ENCODE measurements at places on chromosomes 12 and 14.

DNA sequence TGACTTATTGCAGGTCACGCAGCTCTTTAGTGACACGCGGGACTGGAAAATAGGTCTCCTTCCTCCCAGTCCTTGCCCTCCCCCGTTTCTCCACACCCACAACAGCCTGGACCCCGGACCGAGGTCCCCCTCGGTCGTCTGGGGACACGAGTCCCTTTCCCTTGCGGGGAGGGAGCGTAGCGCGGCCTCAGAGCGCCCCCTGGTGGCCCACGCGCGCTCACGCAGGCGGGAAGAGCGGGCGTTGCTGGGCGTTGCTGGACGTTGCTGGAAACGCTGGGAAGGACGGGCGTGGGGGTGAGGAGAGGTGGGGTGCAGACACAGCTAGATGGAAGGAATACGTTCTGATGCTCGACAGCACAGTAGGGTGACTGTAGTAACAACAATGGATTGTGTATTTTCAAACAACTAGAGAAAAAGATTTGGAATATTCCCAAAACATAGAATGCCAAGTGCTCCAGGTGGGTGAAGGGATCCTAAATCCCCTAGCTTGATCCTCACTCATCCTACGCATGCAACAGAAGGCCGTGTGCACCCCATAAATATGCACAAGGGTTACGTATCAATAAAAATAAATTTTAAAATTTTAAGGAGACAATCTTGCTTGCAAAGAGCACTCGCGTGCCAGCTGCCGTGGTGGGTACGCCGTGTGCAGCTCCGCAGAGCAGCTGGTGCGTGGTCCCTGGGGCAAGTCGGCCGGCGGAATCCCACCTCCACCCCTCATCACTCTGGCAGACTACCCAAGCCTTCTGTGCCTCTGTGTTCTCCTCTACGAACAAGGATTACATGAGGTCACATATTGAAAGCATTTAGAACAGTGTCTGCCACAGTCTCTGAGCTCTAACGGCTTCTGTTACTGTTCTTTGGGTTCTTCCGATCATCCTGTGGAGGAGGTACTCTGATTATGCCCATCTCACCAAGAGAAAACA lies 87.4 kb downstream of the B4GALNT3 start:
- peak; percentile 48 for DNase-seq

- no peak for DNase-seq
Observed at GRCh38 chr12:30500532-30500931, 195.1 kb downstream of the IPO8 start.

DNA sequence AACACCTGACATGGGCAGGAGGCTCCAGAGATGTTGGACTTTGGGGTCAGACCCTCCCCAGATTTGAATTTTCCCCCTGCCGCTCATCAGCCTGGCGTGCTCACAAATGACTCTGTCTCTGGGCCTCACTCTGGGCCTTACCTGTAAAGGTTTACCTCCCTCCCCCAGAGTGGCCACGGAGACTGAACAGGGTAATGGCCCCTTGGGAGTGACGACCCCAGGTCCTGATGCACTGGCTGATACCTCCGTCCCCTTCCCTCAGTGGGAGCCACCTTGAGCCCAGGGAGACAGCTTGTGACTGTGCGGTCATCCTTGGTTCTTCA lies 7.0 kb downstream of the SLC25A29 start:
- DNase-seq = no peak

- no peak for DNase-seq
Observed at GRCh38 chr14:25069879-25070278, 19.9 kb upstream of the STXBP6 start.

DNA sequence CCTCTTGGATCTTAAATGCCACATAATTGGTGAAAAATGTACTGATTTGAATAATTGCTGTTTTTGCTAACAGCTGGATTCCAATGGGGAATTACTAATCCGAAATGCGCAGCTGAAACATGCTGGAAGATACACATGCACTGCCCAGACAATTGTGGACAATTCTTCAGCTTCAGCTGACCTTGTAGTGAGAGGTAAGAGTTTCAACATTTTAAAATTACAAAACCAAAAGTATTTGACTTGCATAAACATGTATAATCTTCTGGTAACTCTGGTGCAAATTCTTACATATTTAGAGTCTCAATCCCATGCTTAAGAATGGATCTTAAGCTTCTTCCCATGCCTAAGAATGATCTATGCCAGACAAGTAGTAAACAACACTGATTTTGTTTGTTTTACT lies 229.1 kb upstream of the PDZRN4 start:
- DNase-seq = no peak

DNA sequence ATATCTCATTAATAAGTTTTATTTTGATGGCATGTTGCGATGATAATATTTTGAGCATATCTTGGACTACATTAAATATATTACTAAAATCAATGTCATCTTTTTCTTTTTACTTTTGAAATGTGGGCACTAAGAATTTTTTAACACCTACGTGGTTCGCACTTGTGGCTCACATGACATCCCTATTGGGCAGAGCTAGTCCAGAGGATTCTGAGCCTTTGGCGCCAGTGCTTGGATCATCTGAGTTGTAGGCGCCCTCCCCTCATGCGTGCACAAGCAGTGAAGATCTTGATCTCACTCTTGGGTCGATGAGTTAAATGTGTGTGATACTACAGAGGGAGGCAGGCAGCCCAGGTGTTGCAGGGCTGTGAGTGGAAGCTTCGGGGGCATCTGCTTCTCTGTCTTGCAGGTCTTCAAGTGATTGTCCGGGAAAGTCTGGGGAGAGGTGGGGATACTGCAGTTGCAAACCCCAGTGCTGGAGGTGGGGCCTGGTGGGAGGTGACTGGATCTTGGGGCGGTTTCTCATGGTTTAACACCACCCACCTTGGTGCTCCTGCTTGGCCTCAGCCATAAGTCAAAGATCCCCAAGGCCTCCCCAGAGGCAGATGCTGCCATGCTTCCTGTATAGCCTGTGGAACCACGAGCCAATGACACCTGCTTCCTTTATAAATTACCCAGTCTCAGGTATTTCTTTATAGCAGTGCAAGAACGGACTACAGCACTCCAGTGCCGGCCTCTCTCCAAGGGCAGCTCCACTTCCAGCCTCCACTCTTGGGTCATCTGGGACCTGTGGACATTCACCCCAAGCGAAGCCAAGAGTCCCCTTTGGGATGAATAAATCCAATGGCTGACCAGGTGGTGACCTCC lies 46.1 kb upstream of the PPP2R5C start:
- no peak for DNase-seq

DNA sequence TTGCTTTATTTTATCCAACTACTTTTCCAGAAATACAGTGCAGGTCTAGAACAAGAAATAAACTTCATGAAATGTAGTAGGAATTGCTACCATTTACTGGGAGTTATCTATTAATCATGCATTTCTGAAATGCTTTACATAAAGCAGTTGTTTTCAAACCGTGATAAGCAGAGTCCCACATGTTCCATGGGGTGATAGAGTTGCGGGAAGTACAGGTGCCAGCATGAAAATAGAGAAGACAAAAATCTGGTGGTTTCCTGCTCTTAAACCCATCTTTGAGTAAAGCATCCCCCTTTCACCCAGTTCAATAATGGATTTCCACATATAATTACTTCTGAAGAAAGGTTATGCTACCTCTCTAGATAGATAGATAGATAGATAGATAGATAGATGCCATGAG lies 123.7 kb upstream of the PDZRN4 start:
- no peak for DNase-seq

DNA sequence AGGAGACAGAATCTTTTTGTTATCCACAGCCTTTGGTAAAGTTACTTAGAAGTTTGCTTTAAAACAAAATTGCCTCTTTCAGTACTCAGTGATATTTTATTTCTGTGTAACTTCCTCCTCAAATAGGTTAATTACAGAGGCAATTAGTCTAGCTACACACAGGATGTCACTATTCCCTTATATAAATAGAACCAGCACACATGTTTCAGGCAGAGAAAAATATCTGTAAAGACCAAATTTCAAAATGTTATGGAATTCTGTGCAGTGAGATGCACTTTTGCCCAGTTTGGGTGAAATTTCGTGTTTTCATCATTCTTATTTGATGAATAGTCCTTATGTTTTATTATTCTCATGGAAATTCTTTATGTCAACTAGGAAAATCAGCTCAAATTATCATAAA lies 410.6 kb upstream of the SOX5 start:
- no peak for DNase-seq

GRCh38 chr12:400828-401227 lies 616 bp upstream of the CCDC77 start:
- DNase-seq = no peak

- no peak for DNase-seq
Observed at GRCh38 chr12:70319605-70320004, 46.5 kb upstream of the KCNMB4 start.

GRCh38 chr12:65319688-65320200 lies 41.3 kb downstream of the MSRB3 start:
- no peak for DNase-seq

- no peak for DNase-seq
Observed at GRCh38 chr12:96862326-96862725, 44.7 kb upstream of the NEDD1 start.

- no peak for DNase-seq
Observed at GRCh38 chr14:20988717-20989470, 886 bp upstream of the METTL17 start.

DNA sequence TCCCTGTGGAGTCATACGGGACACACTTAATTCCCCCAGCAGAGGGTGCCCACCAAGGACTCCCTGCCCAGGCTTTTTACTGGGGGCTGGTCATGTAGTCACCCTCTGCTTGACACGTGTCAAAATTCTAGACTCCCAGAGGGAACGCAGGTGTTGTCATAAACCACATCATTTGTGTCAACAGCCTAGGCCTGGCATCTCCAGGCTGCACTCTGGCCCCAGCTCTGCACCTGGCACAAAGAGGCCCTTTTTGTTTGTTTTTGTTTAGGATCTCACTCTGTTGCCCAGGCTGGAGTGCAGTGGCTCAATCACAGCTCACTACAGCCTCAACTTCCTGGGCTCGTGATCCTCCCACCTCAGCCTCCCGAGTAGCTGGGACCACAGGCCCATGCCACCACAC lies 21.1 kb downstream of the BRI3BP start:
- no peak for DNase-seq

GRCh38 chr12:5246196-5246595 lies 185.7 kb upstream of the NTF3 start:
- DNase-seq = no peak

GRCh38 chr12:118850244-118850825 lies 131.0 kb upstream of the SRRM4 start:
- no peak for DNase-seq

DNA sequence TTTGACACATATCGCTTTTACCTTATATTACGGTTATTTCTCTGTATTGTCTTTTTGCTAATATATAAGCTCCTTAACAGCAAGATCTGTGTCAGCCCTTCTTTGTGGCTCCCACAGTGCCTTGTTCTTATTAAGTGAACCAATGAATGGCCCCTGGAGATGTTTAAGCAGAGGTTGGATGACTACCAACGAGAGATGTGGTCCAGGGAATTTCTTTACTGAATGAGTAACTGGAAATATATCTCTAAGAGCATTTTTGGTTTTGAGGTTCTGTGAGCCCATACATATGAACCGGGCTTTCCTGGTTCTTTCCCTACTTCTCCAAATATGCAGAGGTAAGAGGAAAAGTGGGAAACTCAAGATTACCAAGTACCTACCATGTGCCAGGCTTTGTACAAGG lies 23.5 kb downstream of the CALCOCO1 start:
- no peak for DNase-seq

- no peak for DNase-seq
Observed at GRCh38 chr12:117193903-117194302, 3.6 kb upstream of the FBXO21 start.

- no peak for DNase-seq
Observed at GRCh38 chr14:53151523-53152183, 1.5 kb downstream of the DDHD1 start.

DNA sequence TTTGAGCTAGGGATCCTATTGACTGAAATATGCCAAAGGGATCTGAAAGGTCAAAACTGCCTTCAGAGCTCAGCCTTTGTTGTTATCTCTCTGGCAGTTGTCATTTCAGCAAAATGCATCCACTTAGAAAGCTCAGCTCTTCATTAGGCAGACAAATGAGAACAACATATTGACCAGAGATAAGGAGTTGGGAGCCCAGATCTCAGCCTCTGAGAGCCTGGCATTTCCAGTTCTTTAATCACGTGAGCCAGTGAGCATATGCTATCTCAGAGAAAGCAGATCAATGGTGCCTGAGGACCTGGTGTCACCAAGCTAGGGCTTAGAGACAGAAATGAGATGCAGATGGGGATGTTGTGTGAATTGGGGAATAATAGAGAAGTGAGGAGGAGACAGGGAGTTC lies 101.1 kb downstream of the DAD1 start:
- DNase-seq = no peak

DNA sequence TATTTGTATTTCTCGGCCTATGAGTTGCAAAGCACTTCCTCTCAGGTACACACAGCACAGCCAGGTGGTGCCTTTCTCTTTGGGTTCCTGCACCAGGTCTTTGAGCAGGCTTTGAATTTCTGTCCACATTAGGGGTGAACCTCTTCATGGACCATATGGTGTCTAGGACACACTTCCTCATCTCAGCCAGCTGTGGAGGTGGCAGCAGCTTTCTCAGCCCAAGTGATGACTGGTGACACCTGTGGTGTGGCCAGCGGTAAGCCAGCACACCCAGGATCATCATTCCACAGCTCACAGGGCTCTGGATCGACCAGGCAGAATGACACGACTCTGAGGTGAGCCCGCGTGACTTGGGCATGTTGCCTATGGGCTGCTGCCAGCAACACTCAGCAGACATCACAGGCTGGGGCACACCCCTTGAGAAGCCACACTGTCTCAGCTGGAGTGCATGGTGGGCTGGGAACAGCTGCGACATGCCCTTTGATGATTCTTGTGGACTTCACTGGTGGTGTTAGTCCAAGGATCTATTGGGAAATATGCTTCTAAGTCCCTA lies 36.8 kb downstream of the SLC5A8 start:
- DNase-seq = no peak

DNA sequence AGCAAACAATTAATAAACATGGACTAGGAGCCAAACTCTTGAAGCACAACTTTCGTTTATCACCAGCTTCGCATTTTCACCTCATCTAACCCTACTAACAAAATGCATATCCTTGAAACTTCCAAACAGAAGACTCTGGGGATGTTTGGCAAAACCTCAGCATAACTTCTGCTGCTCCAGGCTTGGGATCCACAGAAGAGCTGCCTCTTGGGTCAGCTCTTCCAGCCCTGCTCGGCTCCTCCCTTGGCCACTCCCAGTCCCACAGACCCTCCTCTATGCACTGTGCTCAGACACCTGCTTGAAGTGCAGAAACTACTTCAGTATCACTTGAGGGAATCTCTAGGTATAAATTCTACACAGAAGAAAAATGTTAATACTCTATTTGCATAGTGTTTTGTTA lies 110.0 kb upstream of the AMIGO2 start:
- no peak for DNase-seq

- no peak for DNase-seq
Observed at GRCh38 chr12:38736821-38737220, 168.6 kb downstream of the CPNE8 start.
